ENCODE measurements at places on chromosomes 16 and 17.

DNA sequence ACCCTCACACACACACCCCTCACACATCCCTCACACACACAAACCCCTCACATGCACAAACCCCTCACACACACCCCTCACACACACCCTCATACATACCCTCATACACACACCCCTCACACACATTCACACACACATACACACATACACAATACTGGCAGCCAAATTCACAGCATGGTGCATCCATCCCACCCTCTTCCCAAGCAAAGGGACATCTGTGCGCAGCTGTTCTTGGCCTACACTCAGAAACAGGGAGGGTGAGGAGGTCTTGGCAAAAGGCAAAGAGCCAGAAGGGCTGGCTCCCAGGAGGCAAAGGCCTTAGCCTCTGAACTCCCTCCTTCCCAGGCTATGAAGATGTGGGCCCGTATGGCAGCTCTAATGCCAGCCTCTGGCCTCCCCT is 23.4 kb downstream of the C17orf67 start:
- no peaks in the 10 kb centered on the region for H3K4me1 ChIP-seq
- no peaks in the 10 kb centered on the region for H3K27me3 ChIP-seq
- no peak overlapping the region for H3K27ac ChIP-seq
- no peaks in the 10 kb centered on the region for H3K36me3 ChIP-seq
- no peak for DNase-seq

- no peaks in the 10 kb centered on the region for H3K4me1 ChIP-seq
- H3K4me3 ChIP-seq: no peak overlapping the region
- H3K27ac ChIP-seq: no peak overlapping the region
- no peaks in the 10 kb centered on the region for H3K36me3 ChIP-seq
- H3K27me3 ChIP-seq: peaks cover 37% of the 10 kb centered on the region
Observed at GRCh38 chr16:86723689-86724088, 145.3 kb downstream of the FOXL1 start.

DNA sequence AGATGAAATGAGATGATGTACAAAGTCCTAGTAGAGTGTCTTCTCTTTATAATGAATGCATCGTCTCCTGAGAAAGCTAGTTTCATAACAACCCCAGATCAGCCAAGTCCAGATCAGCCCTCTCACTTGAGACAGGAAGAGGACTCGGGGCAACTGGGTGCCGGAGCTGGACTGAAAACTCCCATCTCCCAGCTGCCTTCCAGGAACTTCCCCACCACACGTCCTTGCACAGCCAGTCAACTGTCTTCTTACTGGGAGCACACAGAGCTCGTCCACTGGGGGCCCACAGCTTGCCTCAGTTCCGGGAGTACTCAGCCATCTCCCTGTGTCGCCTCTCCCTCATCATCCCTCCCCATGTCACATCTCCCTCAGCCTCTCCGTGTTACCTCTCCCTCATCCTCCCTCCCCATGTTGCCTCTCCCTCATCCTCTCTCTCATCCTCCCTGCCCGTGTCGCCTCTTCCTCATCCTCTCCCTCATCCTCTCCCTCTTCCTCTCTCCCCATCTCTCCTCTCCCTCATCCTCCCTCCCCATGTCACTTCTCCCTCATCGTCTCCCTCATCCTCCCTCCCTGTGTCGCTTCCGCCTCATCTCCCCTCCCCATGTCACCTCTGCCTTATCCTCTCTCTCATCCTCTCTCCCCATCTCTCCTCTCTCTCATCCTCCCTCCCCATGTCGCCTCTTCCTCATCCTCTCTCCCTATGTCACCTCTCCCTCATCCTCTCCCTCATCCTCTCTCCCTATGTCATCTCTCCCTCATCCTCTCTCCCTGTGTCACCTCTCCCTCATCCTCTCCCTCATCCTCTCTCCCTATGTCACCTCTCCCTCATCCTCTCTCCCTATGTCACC is 22.4 kb upstream of the KCNH6 start:
- H3K36me3 ChIP-seq: peaks cover 3% of the 10 kb centered on the region
- no peaks in the 10 kb centered on the region for H3K4me1 ChIP-seq
- H3K4me3 ChIP-seq: no peak overlapping the region
- peak overlapping the region; percentile 87 for H3K27ac ChIP-seq

DNA sequence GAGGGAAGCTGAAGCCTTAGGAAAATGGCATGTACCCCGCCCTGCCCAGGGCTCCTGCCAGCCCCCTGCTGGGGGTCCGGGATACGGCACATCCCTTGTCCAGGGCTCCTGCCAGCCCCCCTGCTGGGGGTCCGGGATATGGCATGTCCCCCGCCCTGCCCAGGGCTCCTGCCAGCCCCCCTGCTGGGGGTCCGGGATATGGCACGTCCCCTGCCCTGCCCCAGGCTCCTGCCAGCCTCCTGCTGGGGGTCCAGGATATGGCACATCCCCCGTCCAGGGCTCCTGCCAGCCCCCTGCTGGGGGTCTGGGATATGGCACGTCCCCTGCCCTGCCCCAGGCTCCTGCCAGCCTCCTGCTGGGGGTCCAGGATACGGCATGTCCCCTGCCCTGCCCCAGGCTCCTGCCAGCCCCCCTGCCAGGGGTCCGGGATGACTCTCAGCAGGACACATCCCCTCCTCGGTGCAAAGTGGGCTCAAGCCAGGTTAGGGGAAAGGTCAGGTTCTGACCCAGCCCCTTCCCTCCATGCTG is 43.2 kb downstream of the RPH3AL start:
- H3K4me3 ChIP-seq: no peak overlapping the region
- H3K27ac ChIP-seq: no peak overlapping the region
- H3K27me3 ChIP-seq: no peaks in the 10 kb centered on the region
- H3K4me1 ChIP-seq: peaks cover 8% of the 10 kb centered on the region

- H3K4me1 ChIP-seq: peaks cover 16% of the 10 kb centered on the region
- DNase-seq: no peak
- no peaks in the 10 kb centered on the region for H3K27me3 ChIP-seq
- no peak overlapping the region for H3K4me3 ChIP-seq
Observed at GRCh38 chr16:69593751-69594255, 28.0 kb downstream of the NFAT5 start.

DNA sequence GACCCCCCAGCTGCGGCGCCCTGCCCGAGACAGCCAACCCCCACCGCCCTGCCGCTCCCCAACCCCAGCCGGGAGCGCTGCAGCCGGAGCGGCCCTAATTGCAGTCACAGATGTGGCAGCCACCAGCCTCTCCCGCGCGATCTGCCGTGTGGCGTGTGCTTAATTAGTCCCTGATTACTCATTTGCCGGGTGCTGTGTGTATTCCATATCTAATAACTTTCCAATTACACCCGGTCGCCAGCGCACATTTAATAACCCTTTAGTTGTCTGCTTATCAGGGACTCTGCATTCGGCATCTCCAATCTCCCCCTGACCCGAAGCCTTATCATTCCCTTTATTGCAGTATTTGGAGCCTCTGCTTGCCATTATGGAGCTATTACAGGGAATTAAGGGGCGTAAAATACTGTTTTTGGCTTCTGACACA is 236.7 kb upstream of the CIBAR2 start:
- DNase-seq: no peak
- no peak overlapping the region for H3K4me3 ChIP-seq
- H3K27ac ChIP-seq: no peak overlapping the region
- no peaks in the 10 kb centered on the region for H3K36me3 ChIP-seq
- no peaks in the 10 kb centered on the region for H3K4me1 ChIP-seq
- H3K27me3 ChIP-seq: no peaks in the 10 kb centered on the region

- H3K4me1 ChIP-seq: peaks cover 73% of the 10 kb centered on the region
- H3K27ac ChIP-seq: peak overlapping the region; percentile 73
- no peak for DNase-seq
- H3K36me3 ChIP-seq: peaks cover 67% of the 10 kb centered on the region
Observed at GRCh38 chr17:7312432-7313087, 2.6 kb downstream of the GPS2 start.

- no peak overlapping the region for H3K4me3 ChIP-seq
- H3K27me3 ChIP-seq: no peaks in the 10 kb centered on the region
- no peak for DNase-seq
- H3K4me1 ChIP-seq: peaks cover 47% of the 10 kb centered on the region
- peaks cover 2% of the 10 kb centered on the region for H3K36me3 ChIP-seq
Observed at GRCh38 chr17:59634632-59635541, 15.2 kb downstream of the CLTC start.

DNA sequence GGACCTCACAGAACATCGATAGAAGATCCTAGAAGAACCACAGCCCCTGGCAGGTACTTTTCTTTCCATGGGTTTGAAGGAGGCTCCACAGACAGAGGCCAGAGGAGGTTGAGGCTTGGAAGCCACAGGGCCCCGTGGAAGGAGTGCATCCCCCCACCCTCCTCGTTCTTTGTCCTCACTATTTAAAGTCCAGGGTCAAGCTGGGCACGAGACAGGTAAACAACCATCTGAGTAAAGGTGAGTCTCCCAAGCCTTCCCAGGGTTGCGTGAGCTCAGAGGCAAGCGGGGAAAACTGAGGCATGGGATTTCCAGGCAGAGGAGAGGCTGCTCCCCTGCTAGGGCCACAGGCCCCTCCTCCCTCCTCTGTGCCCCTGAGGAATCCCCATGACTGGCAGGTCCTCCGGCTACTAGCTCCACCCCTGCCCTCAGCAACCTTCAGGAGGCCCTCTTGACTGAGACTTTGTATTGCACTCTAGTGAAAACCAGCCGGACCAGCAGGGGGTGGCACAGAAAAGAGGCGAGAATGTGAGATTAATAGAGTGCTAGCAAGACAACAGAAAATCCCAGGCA is 927 bp upstream of the SULT1A2 start:
- H3K27ac ChIP-seq: no peak overlapping the region
- no peaks in the 10 kb centered on the region for H3K36me3 ChIP-seq
- DNase-seq: no peak
- H3K4me3 ChIP-seq: no peak overlapping the region
- H3K27me3 ChIP-seq: no peaks in the 10 kb centered on the region
- no peaks in the 10 kb centered on the region for H3K4me1 ChIP-seq

GRCh38 chr17:44760474-44761308 is 1.9 kb downstream of the ADAM11 start:
- no peak for DNase-seq
- peaks cover 48% of the 10 kb centered on the region for H3K27me3 ChIP-seq
- no peaks in the 10 kb centered on the region for H3K4me1 ChIP-seq

- H3K36me3 ChIP-seq: no peaks in the 10 kb centered on the region
- H3K4me3 ChIP-seq: no peak overlapping the region
- peak; percentile 34 for DNase-seq
- no peaks in the 10 kb centered on the region for H3K4me1 ChIP-seq
- peaks cover 28% of the 10 kb centered on the region for H3K27me3 ChIP-seq
Observed at GRCh38 chr17:34361478-34362061, 1.5 kb downstream of the CCL1 start.

- DNase-seq: no peak
- peaks cover 6% of the 10 kb centered on the region for H3K4me1 ChIP-seq
- no peak overlapping the region for H3K4me3 ChIP-seq
- peaks cover 22% of the 10 kb centered on the region for H3K36me3 ChIP-seq
- no peak overlapping the region for H3K27ac ChIP-seq
- H3K27me3 ChIP-seq: no peaks in the 10 kb centered on the region
Observed at GRCh38 chr17:80244871-80245509, 15.7 kb upstream of the RNF213 start.

DNA sequence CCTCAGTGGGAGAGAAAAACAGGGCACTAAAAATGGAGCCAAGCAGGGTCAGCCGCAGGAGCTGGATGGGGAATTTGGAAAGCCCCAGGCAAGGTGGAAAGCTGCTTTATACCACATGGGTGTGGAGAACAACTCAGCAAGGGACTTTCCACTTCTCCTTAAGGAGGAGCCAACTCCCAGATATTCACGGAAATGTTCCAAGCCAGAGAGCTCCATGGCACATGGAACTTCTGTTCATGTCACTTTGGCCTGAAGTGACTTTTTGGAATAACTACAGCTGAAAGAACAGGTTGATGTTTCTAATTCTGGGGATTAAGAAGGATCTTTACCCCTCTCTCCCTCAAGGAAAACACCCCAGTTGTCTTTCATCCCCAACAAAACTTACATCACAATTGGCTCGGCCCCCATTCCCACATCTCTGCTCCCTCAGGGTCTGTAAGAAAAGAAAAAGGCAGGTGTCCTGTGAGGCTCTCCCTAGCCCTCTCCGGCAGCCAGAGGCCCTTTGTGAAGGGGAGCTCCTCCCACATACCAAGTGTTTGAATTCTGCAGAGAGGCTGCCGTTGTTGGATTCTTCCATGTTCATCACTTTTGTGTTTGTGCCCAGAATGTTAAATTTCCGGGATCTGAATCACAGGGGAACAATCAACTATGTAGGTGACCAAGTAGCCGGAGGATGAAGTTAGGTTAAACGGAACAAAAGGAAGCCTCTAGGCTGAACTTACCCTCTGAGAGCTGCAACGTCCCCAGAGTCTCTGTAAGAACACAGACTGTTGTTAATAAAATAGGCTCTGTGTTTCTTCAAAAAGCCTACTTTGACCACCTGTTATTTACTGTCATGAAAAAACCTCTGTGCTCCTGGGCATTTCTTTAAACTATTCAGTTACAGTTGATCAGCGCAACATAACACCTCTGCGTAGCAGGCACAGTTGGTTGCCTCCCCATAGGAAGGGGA is 41.0 kb downstream of the STAT5A start:
- H3K4me3 ChIP-seq: no peak overlapping the region
- no peaks in the 10 kb centered on the region for H3K27me3 ChIP-seq
- peaks cover 76% of the 10 kb centered on the region for H3K36me3 ChIP-seq
- no peak for DNase-seq
- H3K27ac ChIP-seq: peak overlapping the region; percentile 38

DNA sequence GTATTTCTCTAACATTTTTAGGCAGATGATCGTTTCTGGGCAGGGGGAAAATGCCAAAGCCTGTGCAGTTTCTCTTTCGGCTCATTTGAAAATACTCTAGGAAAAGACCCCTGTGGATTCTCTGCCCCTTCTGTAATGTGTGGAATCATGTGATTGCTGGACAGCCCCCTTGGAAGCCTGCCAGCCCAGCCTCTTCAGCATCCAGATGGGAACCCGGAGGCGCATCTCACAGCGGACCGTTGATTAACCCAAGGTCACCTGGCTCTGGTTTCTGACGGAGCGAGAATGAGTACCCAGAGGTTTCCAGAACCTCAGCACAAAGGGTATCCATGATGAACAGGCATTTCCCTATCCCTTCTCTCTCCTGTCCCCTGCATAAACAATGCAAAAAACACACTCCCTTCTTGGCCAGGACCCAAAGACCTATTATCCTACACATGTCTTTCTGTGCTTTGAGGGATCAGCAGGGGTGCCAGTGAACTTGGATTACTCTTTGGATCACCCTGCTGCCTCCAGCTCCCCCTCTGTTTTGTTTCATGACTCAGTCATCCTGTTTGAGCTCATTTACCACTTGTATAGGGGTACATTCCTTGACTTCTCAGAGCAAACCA is 957.1 kb upstream of the RBFOX1 start:
- H3K36me3 ChIP-seq: no peaks in the 10 kb centered on the region
- no peak overlapping the region for H3K27ac ChIP-seq
- H3K4me3 ChIP-seq: no peak overlapping the region
- no peaks in the 10 kb centered on the region for H3K4me1 ChIP-seq
- no peak for DNase-seq
- no peaks in the 10 kb centered on the region for H3K27me3 ChIP-seq

GRCh38 chr17:74408262-74408661 is 23.6 kb upstream of the GPRC5C start:
- no peak overlapping the region for H3K4me3 ChIP-seq
- no peaks in the 10 kb centered on the region for H3K4me1 ChIP-seq

Measured in central memory CD8-positive, alpha-beta T cell (primary cell).